ENCODE measurements at places on chromosomes 4 and X.

DNA sequence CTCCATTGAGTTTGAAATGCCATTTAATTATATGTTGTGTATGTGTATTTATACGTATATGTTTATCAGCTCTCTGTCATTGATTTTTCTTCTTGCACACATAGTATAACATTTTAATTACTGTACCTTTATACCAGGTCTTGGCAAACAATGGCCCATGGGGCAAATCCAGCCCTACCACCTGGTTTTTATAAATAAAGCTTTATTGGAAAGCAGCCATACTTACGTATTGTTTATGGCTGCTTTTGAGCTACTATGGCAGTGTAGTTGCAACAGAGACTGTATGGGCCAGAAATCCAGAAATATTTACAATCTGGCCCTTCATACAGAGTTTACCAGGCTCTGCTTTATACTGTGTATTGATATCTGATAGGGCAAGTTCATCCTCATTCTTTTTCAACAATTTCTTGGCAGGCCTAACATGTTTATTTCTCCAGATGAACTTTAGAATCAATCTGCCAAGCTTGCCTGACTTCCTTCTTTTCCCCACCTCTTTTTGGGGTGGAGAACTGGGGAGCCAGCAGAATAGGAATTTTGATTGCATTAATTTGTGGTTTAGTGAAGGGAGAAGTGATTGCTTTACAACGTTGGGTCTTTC lies 15.8 kb downstream of the DCUN1D4 start:
- DNase-seq, result no peak

GRCh38 chr4:24141836-24142235 lies 252.0 kb upstream of the PPARGC1A start:
- DNase-seq, result no peak

DNA sequence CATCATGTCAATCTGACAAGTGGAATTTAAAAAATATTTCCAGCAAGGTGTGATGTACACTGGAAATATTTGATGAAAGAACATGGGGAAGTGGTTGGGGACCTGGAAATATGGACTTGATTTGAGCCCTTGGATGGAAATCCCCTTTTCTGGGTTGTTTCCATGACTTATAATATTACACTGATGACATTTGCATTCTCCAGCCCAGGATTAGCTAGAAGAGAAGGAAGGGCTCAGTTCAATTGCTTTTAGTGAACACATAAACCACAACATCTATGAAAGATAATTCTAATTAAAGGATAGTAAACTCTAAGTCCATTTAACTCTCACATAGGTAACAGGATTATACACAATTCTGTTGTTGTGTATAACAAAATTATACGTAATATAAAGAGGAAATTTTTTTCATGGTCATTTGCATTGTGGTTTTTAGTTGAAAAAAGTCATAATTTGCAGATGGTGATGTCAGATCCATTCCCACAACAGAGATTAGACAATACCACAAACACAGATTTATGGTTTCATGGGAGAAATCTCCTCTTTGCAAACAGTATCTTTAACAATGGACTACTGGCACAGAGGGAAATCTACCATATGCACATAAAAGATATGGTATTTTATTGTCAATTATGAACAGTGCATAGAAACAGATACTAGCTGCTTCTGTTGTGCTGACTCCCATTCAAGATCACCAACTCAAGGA lies 126.5 kb downstream of the DKK2 start:
- DNase-seq, result no peak

DNA sequence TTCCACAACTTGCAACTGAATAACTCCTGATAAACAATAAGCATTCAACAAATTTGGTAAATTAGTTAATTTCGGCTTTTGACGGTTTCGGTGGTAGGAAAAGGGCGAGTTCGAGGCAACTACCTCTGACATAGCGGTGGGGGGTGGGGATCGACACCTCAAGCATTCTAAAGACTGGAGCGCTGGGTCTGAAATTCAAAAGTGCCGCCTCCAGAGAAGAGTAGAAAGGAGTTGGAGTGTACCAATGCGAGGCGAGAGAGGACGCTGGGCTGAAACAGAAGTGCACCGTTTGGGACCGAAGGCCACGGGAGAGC lies 725 bp downstream of the SMC1A start:
- DNase-seq, result no peak

- no peak for DNase-seq
These were observed 13.7 kb downstream of the SCD5 start for GRCh38 chr4:82784681-82785610.

GRCh38 chrX:38881066-38881465 lies 79.8 kb downstream of the MID1IP1 start:
- no peak for DNase-seq

- no peak for DNase-seq
These were observed 227.3 kb downstream of the KDR start for GRCh38 chr4:54898056-54898562.

- DNase-seq, result no peak
These were observed 138.5 kb downstream of the DCLK2 start for GRCh38 chr4:150216726-150217125.

DNA sequence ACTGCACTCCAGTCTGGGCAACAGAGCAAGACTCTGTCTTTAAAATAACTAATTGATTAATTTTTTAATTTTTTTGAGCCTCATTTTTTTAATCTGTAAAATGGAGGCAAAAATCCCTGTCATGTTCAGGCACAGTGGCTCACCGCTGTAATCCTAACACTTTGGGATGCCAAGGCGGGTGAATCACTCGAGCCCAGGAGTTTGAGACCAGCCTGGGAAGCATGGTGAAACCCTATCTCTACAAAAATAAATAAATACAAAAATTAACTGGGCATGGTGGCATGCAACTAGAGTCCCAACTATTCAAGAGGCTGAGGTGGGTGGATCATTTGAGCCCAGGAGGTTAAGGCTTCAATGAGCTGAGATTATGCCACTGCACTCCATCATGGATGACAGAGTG lies 15.4 kb downstream of the AMTN start:
- no peak for DNase-seq

Data from activated CD4-positive, alpha-beta T cell treated with anti-CD3 and anti-CD28 coated beads, Interleukin-2, amount 50 U/mL, for 4 hours (primary cell).